ENCODE measurements at places on chromosomes 16 and 17. TPM values are rescaled to one million over a fixed set of nuclear protein-coding genes. Genes with fewer than 3 reads are reported as not detected.

Gene KIFC3
- 140 TPM for total RNA-seq

Gene TNP2
- total RNA-seq, result not detected

Gene KRTAP4-6
- total RNA-seq, result not detected

- no peak for DNase-seq
These were observed 67.0 kb upstream of the NLRP1 start for GRCh38 chr17:5651348-5651747.

Gene CCL7
- not detected for total RNA-seq

Gene CCL5
- total RNA-seq, result not detected

DNA sequence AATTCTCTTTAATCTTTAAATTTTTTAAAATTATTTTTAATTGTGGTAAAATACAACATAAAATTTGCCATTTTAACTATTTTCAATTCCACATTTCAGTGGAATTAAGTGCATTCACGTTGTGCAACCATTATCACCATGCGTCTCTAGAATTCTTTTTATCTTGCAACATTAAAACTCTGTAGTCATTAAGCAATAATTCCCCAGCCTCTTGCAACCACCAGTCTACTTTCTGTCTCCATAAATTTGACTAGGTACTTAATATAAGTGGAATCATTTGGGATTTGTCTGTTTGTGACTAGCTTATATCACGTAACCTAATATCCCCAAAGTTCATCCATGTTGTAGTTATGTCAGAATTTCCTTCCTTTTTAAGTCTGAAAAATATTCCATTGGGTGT is 79.1 kb downstream of the TAOK1 start:
- no peak for DNase-seq

Gene TNFRSF17
- total RNA-seq, result not detected

Gene GINS2
- 44.1 TPM for total RNA-seq

DNA sequence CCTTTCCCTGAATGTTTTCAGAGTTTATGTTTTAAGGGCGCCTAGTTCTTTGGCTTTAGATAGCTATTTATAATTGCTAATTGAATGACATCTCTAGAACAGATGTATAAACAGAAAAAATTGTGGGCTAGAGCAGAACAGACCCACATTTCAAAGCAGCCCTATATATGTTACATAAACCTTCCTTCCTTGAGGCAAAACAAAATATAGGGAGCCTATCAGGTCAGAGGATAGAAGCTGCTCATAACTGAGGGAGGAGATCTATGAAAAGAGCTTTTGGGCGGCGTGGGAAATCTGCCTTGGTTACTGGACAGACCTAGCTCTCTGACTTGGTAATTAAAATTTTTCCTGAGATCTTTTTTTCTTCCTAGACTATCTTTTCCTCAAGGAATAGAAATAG is 68.4 kb downstream of the SPAG9 start:
- no peak for DNase-seq

Gene NOTUM
- not detected for total RNA-seq

Gene LHX1
- 1.3 TPM for total RNA-seq

Gene NPIPB13
- total RNA-seq, result 0.79 TPM

Gene CFAP119
- 5.9 TPM for total RNA-seq

Gene JPH3
- total RNA-seq, result not detected

GRCh38 chr16:57479976-57480753 is 6.1 kb downstream of the DOK4 start:
- no peak for DNase-seq

Gene GSG1L
- not detected for total RNA-seq

GRCh38 chr16:20878682-20879147 is 21.4 kb downstream of the DCUN1D3 start:
- no peak for DNase-seq

GRCh38 chr17:36857698-36858097 is 79.6 kb upstream of the LHX1 start:
- DNase-seq, result no peak

Gene EPN3
- total RNA-seq, result not detected

DNA sequence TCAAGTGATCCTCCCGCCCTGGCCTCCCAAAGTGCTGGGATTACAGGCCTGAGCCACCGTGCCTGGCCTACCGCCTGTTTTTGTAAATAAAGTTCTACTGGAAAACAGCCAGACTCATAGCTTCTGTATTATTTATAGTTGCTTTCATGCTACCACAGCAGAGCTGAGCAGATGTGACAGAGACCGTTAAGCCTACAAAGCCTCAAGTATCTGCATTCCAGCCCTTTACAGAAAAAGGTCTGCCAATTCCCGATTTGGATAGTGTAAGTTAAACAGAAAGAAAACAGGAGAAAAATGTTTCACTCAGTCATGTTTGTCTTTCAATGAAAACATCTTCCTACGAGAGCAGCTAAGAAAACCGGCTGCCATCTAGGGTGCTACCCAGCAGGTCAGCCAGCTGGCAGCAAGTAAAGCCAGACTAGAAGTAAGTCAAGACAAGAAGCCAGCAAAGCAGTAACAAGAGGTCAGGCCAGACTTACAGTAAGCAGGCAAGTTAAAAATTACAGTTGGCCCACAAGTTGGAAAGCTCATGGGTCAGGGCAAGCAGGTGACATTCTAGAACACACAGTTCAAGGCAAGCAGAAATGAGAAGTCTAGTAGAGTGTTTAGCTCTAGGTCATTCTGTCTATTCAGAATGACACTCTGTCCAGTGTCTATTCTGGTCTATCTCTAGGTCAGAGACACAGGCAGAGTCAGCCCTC is 17.7 kb downstream of the NCBP3 start:
- no peak for DNase-seq

Gene TMC7
- 12.5 TPM for total RNA-seq

DNA sequence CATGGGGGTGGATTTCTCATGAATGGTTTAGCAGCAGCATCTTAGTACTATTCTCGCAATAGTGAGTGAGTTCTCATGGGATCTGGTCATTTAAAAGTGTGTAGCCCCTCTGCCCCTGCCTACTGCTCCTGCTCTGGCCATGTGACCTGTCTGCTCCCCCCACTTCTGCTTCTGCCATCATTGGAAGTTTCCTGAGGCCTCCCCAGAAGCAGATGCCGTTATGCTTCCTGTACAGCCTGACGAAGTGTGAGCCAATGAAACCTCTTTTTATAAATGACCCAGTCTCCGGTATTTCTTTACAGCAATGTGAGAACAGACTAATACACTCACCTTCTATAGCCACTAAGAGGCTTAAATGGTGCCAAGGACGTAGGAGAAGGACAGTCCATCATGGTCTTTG is 51.5 kb downstream of the NOL11 start:
- DNase-seq, result no peak

DNA sequence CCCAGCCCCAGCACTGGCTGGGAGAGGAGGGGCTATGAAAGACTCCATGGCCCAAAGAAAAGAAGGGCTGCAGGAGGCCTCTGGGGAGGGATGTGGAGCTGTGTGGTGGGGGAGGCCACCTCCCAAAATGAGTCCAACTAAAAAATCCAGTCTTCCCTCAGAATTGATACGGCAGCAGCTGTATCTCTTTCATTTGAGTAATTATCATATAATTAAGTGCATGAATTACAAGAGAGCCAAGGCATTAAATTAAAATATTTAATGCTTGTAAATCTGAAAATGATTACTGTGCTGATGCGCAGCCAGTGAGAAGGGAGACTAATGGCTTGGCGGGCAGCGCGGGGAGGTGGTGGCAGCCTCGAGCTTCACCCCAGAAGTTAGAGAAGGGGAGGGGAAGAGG is 192.8 kb downstream of the C16orf78 start:
- no peak for DNase-seq

DNA sequence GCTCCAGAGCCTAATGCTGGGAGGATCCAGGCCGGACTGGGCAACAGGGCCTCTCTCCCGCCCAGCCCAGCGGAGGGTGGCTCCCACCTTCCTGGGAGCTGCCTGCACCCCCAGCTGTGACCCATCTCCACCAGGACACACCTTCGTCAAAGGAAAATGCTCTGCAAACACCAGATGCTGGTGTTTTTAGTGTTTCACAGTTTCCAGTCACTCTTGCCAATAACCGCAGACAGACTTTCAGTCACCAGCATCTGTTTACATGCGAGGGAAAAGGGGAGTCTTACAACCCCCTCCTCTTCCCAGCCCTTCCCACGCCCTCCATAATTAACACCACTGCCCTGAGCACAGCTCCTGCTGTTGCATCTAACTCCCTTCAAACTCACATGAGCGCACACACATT is 25.3 kb downstream of the KLHDC4 start:
- no peak for DNase-seq
